ENCODE measurements at places on chromosomes 11 and 22.

DNA sequence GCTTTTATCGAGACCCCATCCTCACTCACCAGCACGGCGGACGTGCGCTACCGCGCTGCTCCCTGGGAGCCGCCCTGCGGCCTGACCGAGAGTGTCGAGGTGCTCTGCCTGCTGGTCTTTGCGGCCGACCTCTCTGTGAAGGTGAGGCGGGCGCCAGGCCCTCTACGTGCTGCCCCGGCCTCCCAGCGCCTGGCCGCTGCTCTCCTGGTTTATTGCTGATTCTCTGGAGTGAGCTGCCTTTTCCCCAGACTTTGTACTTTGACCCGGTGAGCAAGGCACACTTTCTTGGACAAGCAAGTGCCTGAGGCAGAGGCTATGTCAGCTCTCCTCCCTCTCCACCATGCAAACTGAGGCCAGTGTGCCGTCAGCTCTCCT lies 6.5 kb downstream of the TPCN2 start:
- no peak for DNase-seq

GRCh38 chr11:102620818-102621561 lies 4.1 kb downstream of the MMP20 start:
- DNase-seq = no peak

DNA sequence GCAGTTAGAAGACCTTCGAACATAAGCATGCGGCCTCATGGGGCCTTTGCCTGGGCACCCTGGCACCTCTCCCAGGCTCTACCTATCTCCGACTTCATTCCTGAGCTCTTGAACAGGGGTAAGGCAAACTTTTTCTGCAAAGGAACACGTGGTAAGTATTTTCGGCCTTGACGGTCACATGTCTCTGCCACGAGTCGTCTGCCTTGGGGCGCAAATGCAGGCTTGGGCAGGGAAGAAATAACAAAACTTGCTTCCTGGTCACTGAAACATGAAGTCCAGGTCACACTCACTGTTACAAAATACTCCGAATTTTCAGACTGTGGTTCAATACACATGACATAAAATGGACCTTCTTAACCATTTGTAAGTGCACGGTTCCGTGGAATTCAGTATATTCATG lies 3.4 kb upstream of the ASCL2 start:
- DNase-seq = no peak

- no peak for DNase-seq
These were observed 50.1 kb downstream of the RELT start for GRCh38 chr11:73426219-73426850.

- no peak for DNase-seq
These were observed 9.4 kb upstream of the MDK start for GRCh38 chr11:46372086-46372485.

GRCh38 chr22:35126993-35127392 lies 61.0 kb downstream of the ISX start:
- no peak for DNase-seq

DNA sequence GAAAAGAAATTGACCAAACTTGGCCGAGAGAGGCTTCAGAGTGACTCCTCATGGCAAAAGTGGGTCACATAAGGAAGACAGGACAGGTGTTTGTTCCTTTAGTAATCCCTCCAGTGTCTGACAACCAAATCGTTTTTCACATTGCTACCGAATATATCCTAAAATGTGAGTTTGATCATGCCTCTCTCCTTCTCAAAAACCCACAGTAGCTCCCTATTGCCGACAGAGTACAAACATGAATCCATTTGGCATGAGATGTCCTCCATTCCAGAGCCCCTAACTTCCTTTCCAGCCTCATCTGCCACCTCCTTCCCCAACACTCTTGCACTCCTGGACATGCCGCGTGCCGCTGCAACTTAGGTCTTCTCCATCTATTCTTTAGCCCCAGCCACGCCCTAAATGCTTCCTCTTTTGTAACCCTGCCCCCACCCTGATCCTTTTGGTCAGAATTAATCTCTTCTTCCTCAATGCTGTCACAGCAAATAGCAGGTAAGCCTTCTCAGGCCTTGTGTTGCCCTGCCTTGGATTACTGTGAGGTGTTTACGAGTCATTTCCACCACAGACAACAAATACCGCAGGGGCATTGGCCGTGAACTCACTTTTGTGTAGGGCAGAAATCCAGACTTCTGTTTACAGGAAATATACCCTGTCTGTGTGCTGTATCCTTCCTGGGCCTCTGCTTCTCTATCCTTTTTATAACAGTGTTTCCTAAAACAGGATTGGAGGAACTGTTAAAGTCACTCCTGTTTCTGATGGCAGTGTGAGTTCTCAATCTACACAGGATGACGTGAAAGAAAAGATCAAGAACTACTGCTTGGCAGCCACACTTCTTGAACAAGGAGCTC lies 66.0 kb upstream of the FTH1 start:
- no peak for DNase-seq

DNA sequence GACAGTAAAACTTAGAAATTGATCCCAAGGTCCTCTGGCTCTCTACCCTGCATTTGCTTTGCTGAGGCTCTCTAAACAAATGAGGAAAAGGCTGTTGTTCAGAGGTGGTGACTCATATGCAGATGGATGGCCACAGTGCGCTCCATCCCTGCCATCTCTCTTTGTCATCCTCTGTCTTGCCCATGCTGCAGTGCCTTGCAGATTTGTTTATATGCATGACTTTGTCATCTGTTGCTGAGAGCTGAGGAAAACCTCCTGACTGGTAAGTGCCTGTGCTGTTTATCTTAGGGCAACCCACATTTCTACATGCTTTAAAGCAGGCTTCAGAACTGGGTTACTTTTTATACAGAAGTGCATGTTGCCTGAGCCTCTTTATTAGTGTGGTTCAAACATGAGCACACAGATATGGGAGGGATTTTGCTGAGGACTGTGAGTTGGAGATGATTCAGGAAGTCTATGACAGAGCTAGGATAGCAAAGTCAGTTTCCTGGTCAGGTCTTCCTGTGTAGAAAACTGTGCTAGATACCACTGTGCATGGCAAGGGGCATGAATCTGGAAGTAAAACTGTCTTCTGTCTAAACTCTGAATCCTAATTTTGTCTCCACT lies 57.4 kb downstream of the JAM3 start:
- no peak for DNase-seq

GRCh38 chr22:24440270-24440717 lies 12.9 kb downstream of the ADORA2A start:
- DNase-seq = no peak

DNA sequence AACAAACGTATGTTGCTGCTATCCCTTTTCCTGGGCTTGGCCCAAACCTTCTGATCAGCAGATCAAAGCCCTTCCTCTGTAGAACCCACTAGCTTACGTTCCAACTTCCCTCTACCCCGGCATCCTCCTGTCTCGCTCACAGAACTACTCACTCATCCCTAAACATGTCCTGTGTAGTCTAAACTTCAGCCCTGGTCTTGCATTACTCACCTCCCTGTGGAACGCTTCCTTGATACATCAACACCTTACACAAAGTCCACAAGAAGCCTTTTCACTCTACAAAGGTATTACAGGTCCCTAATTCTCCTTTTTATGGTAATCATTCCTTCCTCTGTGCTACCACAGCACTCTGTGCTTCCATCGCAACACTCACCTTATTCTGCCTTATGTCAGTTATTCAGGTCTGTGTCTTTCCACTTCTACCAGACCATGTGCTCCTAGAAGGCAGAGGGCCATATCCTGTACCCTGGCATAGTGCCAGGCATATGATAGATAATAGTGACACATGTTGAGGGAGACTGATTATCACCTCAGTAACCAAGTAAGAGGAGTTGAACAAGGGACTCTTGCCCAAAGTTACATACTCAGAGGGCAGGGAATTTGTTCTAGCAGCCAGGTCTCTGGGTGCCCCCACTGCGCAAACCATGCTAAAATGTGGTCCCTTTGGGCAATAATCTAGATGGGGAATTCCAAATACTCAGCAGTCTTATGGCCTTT lies 41.6 kb downstream of the USP35 start:
- DNase-seq = no peak

- no peak for DNase-seq
These were observed 321.3 kb downstream of the BLID start for GRCh38 chr11:121794671-121795141.

DNA sequence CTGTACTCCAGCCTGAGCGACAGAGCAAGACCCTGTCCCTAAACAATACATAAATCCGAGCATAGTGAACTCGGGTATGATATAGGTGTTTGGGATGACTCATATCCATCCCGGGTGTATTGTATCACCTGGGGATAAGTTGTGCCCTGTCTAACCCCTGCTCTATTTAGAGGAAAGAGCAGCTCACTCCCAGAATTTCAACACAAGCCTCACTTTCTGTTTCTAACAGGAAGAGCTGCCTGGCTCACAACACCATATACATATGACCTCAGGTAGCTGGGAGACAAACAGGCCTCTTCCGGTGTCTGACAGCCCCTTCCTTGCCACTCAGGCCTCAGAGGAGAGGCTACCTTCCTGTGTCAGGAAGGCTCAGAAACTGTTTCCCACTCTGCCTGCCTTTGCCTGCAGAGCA lies 9.9 kb upstream of the MICALL1 start:
- DNase-seq = no peak
